ENCODE measurements at places on chromosomes 3 and 15.

- no peak for DNase-seq
These were observed 23.7 kb downstream of the SRPRB start for GRCh38 chr3:133829310-133829707.

GRCh38 chr3:54211097-54211496, 88.7 kb downstream of the CACNA2D3 start:
- no peak for DNase-seq

DNA sequence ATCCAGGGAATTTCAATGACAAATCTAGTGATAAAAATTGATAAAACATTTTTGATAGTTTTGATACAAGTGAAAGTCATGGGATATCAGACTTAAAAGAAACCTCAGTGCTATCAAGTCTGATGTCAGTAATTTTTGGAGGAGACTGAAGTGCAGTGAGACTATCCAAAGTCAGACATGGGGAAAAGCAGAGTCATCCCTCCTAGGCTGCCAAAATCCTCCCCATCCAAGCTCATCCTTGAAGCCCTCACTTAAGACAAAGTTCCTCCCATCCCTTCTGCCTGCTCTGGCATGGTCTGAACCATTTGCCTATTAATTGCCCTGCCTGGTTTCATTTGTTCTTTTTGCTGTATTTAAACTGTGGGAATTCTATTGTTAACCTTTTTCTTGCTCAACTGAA, 456.9 kb upstream of the UBE2E2 start:
- DNase-seq: no peak

DNA sequence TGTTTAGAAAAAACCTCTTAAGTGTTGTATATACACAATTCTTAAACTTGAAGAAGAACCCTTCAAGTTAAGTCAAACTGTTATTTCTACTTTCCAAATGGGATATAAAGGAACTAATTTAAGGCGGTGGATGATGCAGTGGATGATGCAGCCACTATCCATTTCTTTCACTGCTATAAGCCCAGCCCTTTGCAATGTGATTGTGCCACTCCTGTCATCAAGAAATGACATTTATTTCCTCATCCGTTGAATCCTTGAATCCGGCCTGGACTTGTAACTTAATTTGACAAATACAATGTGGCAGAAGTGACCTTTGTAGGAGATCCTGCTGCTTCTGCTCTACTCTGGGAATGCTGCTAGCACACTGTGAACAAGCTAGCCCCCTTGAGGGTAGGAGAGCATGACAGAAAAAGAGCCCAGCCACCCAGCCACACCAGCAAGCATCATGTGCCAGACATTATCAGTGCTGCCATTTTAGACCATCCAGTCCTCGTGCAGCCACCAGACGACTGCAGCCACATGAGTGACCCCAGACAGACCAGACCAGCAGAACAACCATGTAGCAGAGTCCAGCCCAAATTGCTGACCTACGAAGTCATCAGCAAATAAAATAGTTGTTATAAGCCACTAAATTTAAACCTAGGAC, 47.4 kb downstream of the UACA start:
- no peak for DNase-seq

DNA sequence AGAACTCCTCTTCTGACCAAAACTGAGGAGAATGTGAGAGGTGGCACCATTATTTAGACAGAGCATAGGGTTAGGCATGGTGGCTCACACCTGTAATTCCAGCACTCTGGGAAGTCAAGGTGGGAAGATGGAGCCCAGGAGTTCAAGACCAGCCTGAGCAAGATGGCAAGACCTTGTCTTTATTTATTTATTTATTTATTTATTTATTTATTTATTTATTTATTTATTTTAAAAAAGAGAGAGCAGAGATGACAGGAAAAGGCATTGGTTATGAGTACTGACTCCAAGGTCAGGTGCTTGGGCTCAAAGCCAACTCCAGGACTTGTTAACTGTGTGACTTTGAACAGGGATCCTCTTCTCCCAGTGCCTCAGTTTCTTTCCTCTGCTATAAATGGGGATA, 217.7 kb downstream of the MEX3B start:
- DNase-seq: no peak

GRCh38 chr3:114418724-114419543, 125.1 kb downstream of the TIGIT start:
- no peak for DNase-seq

DNA sequence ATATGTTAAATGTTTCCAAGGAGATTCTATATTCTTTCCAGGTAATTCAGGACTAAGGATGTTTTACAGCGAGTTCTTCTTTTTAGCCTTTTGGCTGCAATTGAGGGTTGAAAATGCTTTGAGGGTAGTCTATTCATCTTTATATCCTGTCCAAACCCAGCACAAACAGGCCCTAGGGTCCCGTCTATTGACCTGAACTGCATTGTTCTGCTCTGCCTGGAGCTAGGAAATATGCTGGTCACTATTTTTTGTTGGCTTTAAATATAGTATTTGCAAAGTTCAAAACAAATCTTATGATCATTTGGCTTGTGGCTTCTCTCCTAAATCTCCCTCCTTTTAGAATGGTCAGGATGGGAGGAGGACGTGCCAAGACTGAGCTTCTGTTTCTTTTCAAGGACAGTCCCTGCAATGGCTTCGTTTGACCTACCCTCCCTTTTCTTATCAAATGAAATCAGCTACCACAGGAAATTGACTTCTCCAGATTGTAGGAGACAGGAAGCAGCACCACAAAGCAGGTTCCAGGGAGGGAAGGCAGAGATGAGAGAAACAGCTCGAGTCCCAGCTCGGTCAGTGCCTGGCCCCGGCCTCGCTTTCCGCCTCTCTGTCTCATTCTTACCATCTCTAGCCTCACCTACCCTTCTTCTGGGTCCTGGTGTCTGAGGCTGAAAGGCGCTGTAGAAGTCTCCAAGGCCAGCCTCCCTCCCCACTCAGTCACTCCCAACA, 27.6 kb upstream of the NRROS start:
- no peak for DNase-seq

- DNase-seq: no peak
These were observed 547.5 kb downstream of the MCTP2 start for GRCh38 chr15:94778840-94779239.

GRCh38 chr3:152043620-152044019, 170.2 kb downstream of the SUCNR1 start:
- DNase-seq: no peak

- peak; percentile 64 for DNase-seq
These were observed at the start of gene PTPRG for GRCh38 chr3:61561374-61562041. Gene PTPRG, plus strand, starts transcription at chr3:61561571. Its CDS starts 717 bp downstream, at chr3:61562288.

- DNase-seq: no peak
These were observed 79.6 kb upstream of the SPATA12 start for GRCh38 chr3:56980798-56981390.

DNA sequence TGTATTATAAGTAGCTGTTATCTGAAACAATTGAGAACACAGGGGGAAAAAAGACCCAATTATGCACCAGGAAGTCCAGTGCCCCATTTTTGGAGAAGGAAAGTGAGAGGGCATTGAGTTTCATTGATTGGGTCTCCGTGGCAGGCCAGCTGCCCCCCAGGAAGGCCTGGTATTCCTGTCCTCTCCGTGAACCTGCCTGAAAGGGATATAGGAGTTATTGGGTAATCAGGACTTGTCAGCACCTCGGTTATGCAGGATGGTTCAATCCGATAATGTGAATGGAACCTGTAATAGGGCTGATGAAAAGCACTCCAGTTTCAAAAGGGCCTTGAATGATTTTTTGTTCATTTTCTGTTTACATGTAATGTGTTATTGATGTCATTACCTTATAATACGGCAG, 122.0 kb upstream of the RARB start:
- no peak for DNase-seq

DNA sequence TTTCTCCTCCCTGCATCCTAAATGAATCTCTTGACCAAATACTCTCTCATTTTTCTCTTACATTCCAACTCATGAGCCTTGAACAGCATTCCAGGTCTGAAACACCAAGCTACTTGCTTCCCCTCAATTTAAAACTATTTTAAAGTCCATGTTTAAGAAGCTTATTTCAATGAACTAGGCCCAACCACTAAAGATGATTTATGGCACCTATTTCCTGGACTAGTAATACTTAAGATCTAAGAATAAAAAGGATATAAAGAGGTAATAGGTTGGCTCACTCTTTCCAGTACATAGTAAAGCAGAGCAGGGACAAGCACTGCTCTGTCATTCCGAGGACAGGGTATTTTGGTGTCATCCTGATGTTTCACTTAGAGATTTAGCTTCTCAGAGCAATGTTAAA, 219.3 kb upstream of the TMCO5A start:
- DNase-seq: no peak

- DNase-seq: no peak
These were observed 5.2 kb downstream of the SIAH2 start for GRCh38 chr3:150757768-150758167.

GRCh38 chr15:41934843-41935242, 37.5 kb downstream of the EHD4 start:
- DNase-seq: no peak

DNA sequence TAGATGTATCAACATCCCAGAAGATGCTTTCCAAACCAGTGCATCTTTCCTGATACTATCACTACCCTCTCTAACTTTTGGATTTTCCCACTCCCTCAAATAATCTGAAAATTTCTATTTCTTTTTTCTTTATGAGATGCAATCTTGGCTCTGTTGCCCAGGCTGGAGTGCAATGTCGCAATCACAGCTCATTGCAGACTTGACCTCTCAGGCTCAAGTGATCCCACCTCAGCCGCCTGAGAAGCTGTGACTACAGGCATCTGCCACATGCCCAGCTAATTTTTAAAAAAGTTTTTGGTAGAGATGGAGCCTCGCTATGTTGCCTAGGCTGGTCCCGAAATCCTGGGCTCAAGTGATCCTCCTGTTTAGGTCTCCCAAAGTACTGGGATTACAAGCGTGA, 239.7 kb downstream of the SUCLG2 start:
- DNase-seq: no peak

DNA sequence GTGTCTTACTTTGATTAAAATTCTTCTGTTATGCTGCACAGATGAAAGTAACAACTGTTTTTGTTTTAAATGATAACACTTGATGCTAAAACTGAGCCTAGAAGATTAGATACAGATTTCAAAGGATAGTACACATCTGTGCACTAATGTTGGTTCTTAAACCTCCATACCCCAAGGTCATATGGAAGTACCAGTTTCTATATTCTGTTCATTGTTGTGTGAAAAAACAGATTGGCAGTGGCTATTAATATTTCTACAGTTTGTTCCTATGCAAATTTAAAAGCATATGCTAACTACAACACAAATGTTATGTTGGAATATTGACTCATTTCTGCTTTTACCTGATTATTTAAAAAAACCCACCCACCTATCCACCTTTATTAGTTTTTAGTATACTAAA, 32.0 kb upstream of the GBE1 start:
- DNase-seq: no peak
